ENCODE measurements at places on chromosomes 11 and 22.

- no peak for DNase-seq
These were observed 9.4 kb downstream of the PIK3IP1 start for GRCh38 chr22:31282748-31283468.

- DNase-seq, result peak; percentile 88
These were observed at the start of gene ZNF280B for GRCh38 chr22:22508274-22509176. TSS of gene ZNF280B (minus strand) at chr22:22508742. CDS start at chr22:22489398, 19,344 bp downstream.

DNA sequence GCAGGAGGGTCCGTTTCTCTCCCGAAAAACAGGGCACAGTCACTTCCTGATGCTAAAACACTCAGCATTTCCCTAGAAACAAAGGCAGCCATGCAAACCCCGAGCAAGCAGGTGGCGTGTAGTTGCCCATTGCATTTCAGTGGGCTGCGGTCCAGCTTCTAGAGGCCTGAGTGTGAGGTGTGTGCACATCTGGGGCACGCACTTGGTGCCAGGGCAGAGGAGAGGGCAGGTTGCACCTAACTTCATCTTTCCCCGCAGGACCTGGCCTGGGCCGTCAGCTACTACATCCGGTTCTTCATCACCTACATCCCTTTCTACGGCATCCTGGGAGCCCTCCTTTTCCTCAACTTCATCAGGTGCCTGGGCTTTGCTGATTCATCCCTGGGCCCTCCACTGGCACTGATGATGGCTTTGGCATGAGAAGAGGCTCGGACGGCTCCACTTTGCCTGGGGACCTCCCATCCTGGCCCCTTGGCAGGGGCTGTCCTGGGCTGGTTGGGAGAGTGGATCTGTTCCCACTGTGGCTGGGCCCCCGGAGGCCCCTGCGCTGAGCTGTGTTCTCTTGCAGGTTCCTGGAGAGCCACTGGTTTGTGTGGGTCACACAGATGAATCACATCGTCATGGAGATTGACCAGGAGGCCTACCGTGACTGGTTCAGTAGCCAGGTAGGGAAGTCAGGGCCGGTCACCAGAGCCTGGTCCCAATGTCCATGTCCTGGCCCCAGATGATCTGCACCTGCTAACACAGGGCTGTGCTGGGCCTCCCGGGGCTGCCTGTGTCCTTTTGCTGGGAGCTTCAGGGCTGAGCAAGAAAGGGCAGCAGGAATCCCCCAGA lies 28.4 kb downstream of the FADS3 start:
- DNase-seq, result no peak

GRCh38 chr11:74820763-74821162 lies 72.1 kb downstream of the RNF169 start:
- DNase-seq, result no peak

- DNase-seq, result no peak
These were observed 33.4 kb downstream of the SERPIND1 start for GRCh38 chr22:20807315-20807752.

- no peak for DNase-seq
These were observed 344.7 kb upstream of the NCAM1 start for GRCh38 chr11:112616327-112617097.

DNA sequence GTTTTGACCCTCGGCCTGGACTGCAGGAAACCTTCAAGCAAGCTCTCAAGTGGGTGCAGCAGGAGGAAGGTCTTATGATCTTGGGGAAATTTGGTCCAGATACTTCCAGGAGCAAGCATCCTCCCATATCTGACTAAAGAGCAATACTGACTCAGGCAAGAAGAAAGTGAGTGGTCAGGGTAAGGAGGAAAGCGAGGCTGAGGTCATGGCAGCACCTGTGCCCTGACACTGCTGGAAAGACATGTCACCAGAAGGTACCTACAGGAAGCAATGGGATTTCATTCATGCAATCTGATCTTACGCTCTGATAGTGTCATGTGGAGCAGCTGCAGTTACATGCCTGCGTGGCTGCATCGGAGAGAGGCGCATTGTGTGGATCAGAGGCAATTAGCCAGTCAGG lies 6.5 kb upstream of the TOP3B start:
- no peak for DNase-seq

GRCh38 chr11:26958005-26958701 lies 35.8 kb upstream of the FIBIN start:
- DNase-seq, result no peak

DNA sequence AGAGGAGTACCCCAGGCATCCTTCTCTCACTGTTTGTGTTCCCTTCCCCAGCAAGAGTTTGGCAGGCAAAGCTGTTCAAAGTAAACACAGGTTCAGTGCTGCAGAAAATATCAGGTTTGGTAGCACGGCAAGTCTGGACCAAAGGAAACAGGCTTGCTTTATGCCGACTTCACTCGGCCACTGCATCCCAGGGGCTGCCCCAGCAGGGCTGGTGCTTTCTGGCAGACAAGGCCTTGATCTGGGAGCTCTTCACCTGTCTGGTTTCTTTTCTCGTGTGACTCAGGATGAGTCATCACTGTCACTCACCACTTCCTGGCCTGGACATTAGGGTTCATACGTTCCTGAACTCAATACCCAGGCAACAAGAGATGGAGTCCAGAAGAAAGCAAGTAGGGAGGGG lies 52.6 kb upstream of the NAV2 start:
- DNase-seq, result peak; percentile 13

- DNase-seq, result no peak
These were observed 26.1 kb downstream of the TCIRG1 start for GRCh38 chr11:68064926-68065325.

DNA sequence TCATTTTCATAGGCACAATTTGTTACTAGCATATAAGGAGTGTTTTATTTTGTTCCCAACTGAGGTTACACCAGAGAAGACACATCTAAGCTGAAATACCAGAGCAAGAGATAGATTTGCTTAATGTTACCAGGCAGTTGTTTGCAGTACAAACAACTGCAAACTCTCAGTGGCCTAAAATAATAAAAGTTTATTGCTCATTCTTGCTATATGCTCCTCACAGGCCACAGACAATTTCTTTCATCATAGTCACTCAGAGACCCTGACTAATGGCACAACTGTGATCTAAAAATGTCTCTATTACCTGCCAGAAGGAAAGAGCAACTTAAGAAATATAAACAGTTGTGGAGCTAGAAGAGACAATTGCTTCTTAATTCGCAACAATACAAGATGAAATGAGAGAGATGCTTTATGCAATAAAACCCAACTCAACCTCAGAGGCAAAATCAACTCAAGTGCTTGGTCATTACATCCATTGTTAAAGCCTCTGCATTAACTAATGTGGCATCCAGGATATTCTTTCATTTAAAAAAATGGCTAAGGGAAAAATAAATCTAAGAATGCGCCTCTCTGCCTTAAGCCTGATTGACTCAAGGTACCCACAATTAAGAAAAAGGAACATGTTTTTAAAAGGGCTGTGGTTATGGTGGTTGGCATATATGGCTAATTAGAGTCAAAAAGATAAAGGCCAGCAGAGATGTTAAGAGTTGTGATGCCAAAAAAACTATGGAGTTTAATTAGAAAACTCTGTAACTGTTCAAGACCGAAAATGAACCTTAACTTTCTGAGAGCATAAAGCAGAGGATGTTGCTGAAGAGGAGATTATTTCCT lies 103.7 kb downstream of the CD44 start:
- DNase-seq, result no peak

DNA sequence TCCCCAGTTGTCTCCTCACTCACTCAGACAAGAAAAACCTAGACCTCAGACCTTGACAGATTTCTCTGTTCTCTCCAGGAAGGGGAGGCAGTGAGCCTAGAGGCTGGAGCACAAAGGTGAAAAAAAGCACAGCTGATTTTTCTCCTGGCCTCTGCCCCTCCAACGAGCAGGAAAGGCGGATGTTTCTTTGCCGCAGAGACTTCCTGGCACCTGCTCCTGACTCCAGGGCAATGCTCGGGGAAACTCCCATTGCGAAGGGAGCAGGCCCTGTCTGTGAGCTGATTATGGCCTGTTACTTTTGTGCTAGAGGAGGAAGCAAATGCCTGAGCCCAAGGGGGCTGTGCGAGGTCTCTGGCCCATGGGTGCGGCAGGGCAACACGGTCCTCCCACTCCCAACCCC lies 25.4 kb downstream of the MS4A10 start:
- no peak for DNase-seq

GRCh38 chr11:122920579-122920978 lies 38.0 kb downstream of the JHY start:
- no peak for DNase-seq

GRCh38 chr11:118090545-118091162 lies 3.9 kb upstream of the SMIM35 start:
- DNase-seq, result no peak

GRCh38 chr11:100066399-100066798 lies 620.7 kb upstream of the ARHGAP42 start:
- DNase-seq, result no peak
